CD4-positive, alpha-beta T cell treated with Interleukin-10 for 1 hour (primary cell): ENCODE measurements at places on chromosomes 12 and 14.

DNA sequence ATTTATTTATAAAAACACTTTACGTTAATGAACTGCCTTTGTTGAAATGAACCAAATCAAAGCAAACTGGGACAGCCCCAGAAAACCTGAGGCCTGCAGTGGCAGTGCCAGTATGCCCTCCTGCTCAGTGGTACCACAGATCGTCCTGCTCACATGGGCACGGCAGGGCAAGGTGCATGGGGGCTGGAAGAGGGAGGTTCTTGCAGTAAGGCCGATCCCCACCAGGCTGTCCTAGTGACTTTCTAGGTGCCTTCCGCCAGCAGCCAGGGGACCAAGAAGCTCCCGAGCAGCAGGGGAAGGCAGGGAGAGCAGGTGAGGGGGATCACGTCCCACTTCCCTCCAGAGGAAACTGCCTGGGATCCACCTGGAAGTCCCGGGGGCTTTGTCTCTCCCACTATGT lies 63.9 kb downstream of the TESC start:
- no peak for DNase-seq

DNA sequence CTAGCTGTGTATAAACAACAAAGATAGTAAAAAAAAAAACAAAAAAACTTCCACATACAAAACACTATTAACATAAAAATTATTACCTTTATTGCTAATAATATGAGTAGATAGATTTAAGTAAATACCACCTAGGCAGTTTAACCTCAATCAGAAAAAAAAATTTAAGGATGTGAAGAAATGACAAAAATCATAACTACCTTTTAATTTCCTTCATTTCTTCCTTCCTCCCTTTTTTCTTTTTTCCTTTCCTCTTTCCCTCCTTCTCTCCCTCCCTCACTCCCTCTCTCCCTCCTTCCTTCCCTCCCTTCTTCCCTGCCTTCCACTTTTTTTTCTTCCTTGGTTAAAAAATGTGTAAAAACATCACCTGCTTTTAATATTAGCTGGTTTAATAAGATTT lies 81.7 kb downstream of the SOX5 start:
- DNase-seq: no peak

- no peak for DNase-seq
Measured at GRCh38 chr12:92696216-92696615, 6.6 kb upstream of the PLEKHG7 start.

GRCh38 chr14:50792051-50792477 lies 38.9 kb downstream of the NIN start:
- DNase-seq: peak; percentile 33

GRCh38 chr12:52370926-52371608 lies 3.8 kb upstream of the KRT85 start:
- DNase-seq: no peak

DNA sequence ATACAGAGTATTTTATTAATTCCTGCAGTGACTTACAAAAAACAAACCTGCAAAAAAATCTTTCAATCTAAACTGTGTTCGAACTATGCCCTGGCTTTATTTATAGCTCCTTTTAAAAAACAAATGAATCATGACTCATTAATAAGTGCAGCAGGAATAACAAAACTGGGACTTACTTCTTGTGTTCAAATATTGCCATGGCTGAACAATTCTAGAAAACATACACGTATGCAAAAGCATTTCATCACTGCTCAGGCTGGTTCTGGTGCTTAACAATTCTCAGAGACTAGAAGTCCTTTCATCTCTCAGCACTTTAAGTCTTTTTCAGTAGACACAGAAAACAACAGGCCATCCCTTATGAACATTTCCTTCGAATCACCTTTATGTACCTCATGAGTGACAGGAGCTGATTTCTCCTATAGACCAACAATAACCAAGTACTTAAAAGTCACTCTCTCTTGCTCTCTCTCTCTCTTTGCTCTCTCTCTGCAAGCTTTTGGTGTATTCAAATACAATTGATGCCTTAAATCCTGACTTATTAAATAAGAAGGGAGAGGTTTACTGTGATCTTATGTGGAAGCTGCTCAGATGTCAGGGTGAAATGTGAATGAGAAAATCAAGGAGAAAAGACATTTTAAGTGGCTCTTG lies 268.8 kb downstream of the TTC8 start:
- no peak for DNase-seq

GRCh38 chr12:88179436-88180014 lies 37.4 kb downstream of the TMTC3 start:
- no peak for DNase-seq

- DNase-seq: no peak
Measured at GRCh38 chr14:73627151-73627558, 14.8 kb downstream of the ACOT6 start.

- DNase-seq: no peak
Measured at GRCh38 chr12:117282490-117282889, 78.9 kb downstream of the NOS1 start.

DNA sequence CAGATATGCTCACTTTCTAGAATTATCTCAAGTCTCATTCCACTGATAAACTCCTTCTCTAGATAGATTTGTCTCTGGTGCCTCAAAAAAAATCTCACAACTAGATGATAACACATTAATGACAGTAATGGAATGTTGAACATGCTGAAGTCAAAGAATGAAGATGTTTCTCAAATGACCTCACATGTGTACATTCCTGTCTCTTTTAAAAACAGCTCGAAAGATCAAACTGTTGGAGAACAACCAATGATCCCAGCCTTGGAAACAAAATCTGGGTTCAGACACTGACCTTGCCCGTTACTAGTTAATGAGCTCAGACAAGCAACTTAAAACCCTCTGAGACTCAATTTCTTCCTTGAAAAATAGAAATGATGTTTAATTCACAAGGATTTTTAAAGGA lies 44.7 kb upstream of the KCNJ8 start:
- DNase-seq: no peak

DNA sequence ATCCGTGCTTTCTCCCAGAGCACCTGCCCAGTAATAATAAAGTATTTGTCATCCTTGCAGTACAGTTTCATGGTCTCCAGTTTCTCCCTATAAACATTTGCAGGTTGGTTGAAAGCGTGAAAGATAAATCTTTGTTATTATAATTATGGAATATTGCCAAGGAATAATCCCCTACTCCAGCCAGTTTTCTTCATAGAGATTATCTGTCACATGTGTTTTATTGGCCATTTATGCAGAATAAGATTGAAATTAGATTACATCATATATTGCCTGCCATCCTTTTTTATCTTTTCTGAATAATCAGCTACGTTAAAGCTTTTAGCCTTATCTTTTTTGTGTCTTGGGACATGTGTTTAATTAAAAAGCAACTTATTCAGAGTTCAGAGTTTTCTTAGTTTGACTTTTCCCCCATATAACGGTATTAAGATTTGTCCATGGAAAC lies 168.0 kb downstream of the KICS2 start:
- DNase-seq: no peak

- DNase-seq: no peak
Measured at GRCh38 chr14:41016213-41016612, 590.5 kb upstream of the LRFN5 start.

DNA sequence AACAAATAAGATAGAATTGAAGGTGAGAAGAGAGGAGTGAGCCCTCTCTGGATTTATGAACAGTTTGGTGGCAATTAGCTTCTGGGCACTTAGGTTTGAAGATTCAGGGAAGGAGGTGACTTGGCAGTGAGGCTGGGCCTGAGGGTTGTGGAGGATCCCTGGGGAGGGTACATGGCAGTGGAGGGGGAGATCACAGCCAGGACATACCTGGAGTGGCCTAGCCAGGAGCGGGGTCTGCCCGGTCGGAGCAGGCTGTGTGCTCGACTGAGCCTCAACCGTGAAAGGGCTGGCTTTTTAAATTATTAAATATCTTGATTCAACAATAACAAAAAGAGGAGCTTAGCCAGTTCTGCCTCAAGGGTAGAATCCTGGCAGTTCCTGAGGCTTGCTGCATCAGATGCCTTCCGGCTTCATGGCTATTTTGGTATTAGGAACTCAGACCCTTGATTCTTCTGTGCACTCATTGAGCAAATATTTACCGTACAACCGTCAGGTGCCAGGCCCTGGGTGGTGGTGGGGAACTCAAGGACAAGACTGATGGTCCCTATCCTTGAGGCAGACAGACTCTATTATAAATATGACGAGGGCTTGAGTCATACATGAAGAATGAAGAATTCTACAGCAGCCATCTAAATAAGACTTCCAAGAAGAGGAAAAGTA lies 73.4 kb downstream of the SPTB start:
- DNase-seq: no peak

DNA sequence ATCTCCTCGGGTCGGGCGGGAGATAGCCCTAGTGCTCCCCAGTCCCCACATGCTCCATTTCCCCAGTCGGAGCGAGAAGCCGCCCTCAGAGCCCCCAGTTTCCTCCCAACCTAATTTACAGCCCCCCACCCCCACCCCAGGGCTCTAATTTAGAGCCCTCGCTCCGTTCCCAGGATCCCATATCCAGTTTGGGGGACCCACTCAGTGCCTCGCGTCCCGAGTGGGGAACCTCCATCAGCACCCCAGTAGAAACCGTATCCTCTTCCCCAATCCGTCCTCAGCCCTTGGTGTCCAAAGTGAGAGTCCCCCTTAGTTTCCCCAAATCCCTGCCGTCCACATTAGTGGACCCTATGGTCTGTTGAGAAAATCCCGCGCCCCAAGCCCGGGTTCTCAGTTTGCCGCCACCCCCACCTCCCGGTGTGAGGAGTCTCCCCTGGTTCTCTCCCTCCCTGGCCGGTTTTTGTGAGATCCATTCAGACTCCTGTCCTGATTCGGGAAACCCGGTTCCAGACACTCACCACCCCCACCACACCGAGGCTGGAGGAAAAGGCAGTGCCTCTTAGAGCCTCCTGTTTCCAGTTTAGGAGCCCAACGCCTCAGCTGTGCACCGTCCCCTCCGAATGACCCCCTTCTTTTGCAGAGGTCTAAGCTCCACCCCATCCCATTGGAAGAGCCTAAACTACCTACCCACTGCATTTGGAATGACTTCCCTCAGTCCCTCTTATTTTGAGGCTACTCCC lies 809 bp upstream of the MSI1 start:
- DNase-seq: no peak

DNA sequence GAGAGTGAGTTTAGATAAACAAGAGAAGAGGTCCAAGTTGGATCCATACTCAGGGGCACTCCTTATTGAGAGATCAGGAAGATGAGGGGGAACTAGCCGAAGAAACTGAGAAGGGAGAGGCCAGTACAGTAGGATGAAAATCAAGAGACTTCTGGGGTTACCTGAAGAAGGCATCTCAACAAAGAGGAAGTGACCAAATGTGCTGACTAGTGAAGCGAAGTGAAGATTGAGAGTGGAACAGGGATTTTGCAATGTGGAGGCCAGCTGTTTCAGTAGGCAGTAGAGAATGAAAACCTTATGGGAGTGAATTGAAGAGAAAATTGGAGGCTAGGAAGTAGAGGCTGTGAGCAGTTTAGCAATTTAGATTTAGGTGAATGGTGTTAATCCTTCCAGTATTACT lies 153.0 kb downstream of the SYNE2 start:
- DNase-seq: no peak

- no peak for DNase-seq
Measured at GRCh38 chr12:42698213-42698612, 108.7 kb upstream of the PRICKLE1 start.

GRCh38 chr12:58233886-58234285 lies 292.5 kb downstream of the ATP23 start:
- DNase-seq: no peak

DNA sequence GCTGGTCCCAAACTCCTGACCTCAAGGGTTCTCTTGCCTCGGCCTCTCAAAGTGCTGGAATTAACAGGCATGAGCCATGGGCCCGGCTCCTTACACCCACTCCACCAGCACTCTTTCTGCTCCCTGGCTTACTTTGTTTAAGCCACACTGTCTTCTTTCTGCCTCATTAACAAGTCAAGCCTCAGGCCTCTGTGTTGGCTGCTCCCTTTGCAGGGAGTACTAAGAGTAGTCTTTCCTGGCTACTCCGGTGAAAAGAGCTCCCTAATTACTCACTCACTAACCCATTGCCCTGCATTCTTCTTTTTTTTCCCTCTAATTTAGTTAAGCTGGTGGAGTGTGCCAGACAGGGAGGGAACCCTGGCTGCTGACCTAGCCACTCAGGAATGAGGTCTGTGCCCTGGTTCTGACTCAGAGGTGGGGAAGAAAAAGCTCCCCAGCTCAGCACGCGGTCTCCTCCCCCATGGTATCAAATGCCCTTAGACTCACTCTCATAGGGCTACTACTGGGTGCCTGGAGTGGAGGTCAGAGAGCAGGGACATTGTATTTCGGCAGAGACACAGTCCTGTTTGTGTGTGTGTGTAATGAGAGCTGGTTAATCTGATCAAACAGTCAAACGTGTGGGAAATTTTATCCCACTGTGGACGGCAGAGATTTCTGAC lies 19.8 kb downstream of the GALNT6 start:
- no peak for DNase-seq

- DNase-seq: no peak
Measured at GRCh38 chr12:110287986-110288385, 6.9 kb downstream of the ATP2A2 start.

DNA sequence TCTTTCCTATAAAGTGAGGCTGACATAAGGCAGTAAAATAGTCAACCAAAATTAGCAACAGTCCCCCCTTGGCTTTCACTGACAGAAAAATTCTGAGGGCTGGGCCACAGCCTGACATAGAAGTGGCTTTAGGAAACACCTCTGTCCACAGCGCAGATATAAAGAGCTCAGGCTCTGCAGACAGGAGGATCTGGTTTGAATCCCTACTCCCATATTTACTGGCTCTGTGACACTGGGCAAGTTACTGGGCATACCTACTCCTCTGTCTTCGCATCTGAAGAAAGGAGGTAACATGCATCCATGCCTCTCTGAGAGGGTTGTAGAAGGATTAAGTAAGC lies 95.3 kb downstream of the STXBP6 start:
- DNase-seq: no peak

- no peak for DNase-seq
Measured at GRCh38 chr14:60506010-60506409, 2.9 kb upstream of the SIX6 start.

- peak; percentile 27 for DNase-seq
Measured at GRCh38 chr12:108337235-108338223, 1.6 kb downstream of the CMKLR1 start.

DNA sequence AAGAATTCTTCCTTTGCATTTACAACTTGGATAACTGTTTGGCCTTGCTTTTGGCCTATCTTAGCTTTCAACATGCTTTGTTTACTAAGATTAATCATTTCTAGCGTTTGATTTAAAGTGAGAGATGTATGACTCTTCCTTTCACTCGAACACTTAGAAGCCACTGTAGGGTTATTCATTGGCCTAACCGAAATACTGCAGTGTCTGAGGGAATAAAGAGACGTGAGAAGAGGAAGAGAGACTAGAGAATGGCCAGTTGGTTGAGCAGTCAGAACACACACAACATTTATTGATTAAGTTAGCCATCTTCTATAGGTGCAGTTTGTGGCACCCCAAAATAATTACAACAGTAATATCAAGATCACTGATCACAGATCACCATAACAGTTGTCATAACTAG lies 62.3 kb upstream of the CCDC175 start:
- DNase-seq: no peak
